ENCODE measurements at places on chromosomes 12 and 14.

DNA sequence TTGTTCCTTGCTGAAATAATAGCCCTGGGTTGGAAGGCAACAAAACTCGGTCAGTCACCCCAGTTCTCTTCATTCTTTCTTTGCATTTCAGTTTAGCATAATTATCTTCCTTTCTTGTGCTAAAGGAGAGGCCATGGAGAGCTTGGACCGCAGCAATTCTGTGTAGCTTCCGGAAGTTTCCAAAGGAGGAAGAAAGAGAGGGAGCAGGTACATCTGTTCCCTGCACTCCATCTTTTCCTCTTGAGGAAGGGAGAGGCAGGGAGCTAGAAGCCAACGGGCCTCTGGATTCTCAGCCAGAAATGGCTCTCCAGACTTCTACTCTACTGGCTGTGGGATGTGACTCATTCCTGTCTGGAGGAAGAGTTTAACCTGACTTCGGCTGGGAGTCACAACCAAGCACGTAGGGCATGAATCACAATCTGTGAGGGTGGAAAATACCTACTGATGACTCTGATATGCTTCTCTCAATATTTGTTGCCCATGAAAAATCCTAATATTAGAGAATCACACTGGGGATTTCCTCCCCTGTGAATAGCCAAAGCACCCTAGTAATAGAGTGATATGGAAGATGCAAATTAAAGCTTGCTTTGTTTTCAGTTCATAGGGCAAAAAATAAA, 17.0 kb downstream of the ANO6 start:
- DNase-seq: peak; percentile 44

DNA sequence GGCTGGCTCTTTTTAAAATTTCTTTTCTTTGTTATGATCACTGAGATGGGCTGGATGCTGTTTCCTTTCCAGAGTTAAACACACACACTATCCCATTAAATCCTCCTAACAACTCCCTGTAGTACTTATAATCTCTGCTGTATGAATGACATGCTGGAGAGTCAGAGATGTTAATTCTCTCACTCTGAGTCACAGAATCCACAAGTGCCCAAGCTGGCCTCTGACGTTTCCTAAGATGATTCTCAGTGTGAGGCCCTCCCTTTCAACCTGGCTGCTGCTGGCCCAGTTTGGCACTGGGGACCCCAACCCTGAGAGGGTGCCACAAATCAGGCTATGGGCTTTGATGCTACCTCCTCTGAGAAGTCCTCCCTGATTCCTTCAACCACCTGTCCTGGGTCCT, 5.4 kb downstream of the NOS1 start:
- DNase-seq: no peak

DNA sequence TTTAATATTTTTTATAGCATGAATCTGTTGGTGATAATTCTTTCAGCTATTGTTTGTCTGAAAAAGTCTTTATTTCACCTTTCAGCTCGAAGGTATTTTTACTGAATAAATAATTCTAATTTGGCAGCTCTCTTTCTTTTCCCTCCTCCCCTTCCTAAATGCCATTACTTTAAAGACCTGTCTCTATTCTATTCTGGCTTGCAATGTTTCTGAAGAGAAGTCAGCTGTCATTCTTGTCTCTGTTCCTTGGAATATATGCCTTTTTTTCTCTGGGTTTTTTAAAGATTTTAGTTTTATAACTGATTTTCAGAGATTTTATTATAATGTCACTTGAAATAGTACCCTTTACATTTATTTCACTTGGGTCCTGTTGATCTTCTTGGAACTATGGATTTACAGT, 237.9 kb upstream of the DAAM1 start:
- DNase-seq: no peak

DNA sequence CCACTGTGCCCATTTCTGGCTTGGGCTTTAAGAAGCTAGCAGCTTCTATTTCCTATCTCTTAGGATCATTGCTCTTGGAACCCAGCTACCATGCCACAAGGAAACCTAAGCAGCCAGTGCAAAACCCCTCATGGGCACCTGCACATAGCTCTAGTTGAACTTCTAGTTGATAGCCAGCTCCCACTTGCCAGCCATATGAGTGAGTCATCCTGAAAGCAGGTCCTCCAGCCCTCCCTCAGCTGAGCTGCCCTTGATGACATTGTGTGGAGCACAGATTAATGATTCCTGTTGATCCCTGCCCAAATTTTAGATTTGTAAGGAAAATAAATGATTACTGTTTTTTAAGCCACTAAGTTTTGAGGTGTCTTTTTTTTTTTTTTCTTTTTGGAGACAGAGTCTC, 234.2 kb upstream of the FBXO33 start:
- no peak for DNase-seq

DNA sequence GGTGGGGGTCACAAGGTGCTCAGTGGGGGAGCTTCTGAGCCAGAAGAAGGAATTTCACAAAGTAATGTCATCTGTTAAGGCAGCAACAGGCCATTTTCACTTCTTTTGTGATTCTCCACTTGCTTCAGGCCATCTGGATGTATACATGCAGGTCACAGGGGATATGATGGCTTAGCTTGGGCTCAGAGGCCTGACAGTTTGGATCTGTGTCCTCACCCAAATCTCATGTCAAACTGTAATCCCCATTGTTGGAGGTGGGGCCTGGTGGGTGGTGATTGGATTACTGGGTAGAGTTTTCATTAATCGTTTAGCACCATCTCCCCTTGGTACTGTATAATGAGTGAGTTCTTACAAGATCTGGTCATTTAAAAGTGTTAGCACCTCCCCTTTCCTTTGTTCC, 36.4 kb downstream of the TESPA1 start:
- no peak for DNase-seq

DNA sequence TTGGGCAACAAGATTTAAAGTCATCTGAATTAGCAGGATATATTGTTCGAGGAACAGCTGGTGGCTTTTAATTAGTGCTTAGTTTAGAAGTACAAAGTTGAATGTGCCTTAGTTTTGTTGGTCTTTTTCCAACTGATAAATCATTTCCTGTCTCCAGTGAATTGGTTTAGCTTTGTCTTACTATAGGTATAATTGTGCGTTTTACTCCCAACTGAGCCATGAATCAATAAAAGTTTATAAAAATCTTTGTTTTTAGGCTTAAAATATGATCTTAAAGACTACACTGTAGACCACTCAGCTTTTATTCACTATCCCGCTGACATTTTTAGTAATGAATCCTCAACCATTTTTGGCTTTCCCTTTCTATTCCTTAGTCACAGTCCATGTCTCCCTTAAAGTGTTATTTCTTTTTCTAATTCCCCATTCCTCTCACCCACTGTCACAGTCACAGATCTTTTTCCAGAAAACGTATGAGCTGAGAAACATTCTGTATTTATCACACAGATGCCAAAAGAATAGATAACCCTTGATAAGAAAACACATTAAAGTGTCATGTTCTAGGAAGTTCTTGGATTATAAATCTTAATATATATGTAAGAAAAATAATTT, 34.0 kb upstream of the ALG10 start:
- DNase-seq: no peak
